ENCODE measurements at places on chromosomes 16 and 17.

GRCh38 chr17:58755577-58756245 is at the start of gene PPM1E:
Gene PPM1E (plus strand): TSS chr17:58755854.
- peak; percentile 86 for DNase-seq

DNA sequence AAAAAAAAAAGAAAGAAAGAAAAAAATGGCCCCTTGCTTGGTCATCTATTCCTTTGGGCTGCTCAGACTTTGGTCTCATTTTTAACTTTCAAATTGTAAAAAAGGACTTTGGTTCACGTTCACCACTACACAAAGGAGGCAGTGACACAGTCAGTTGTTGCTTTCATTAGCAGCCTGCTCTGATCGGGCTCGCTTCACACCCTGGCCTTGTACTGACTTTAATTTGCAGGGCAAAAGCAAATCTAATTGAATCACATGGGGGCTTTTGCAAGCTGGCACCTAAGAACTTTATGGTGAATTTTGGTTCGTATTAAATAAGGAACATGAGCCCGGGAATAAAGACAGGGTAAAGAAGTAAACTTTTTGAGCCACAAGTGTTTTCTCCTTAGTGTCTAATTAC is 103.6 kb upstream of the CDH11 start:
- no peak for DNase-seq

GRCh38 chr17:29068818-29069217 is 25.9 kb downstream of the PIPOX start:
- DNase-seq, result no peak

GRCh38 chr17:57107498-57108101 is 22.6 kb downstream of the AKAP1 start:
- DNase-seq, result no peak

GRCh38 chr16:66374176-66374575 is 7.7 kb downstream of the CDH5 start:
- DNase-seq, result no peak

GRCh38 chr17:6753006-6753445 is 2.8 kb upstream of the XAF1 start:
- DNase-seq, result no peak

DNA sequence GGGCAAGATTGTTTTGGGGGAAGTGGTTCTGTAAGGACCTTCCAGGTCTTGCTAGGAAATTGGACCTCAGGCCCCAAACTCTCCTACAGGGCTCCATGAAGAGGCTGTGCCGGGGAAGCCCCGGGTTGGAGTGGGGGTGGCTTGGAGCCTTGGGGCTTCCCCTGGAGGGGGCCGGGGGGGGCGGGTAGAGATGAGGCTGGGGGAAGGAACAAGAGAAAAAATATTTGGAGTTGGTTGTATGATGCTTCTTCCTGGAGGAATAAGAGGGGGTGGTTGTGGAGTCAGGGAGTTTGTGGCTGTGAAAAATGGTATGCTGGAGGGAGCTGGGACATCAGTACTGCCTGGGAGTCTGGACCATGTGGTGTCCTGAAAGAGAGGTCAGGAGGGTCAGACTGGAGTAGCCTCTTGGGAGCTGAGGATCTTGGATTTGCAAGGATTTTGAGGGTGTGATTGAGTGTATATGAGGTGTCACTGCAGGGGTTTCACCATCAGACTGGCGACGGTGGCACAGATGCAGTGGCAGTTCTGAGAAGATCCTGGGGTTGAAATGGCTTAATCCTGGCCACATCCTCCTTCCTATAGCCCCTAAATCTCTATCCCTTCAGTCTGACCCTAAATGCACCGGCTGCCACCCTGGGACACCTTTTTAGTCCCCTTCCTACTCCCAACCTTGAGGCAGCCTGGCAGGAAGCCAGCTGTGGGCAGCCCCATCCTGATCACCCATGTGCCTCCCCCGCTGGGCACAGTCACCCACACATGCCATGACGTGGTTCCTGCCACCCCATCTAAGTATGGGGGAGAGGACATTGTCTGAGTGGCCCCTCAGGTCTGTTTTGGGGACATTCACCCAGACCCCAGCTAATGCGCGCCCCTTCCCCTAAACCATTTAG is 10.9 kb downstream of the RARA start:
- peak; percentile 82 for DNase-seq

DNA sequence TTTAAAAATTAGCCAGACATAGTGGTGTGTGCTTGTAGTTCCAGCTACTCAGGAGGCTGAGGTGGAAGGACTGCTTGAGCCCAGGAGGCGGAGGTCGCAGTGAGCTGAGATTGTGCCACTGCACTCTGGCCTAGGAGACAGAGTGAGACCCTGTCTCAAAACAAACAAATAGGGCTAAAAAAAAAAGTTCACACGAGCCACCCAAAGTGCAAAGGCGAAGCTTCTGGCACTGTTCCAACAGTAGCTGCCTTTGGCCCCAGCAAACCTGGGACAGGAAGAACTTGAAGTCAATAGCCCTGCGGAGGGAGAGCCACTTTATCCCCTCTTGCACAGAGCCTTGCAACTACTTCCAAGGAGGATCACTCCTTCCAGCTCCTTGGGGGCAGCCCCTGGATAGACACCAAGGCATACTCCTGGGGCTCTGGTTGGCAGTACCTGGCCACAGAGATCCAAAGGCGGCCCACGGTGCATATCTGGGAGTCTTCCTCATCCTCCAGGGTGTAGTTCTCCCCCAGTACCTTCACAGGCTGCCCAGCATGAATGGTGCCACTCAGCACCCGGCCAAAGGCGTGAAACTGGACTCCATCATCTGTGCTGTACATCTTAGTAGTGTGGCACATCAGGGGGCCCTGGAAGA is 14.7 kb downstream of the HIGD1B start:
- DNase-seq, result no peak

GRCh38 chr17:17538417-17539391 is 42.5 kb upstream of the RASD1 start:
- no peak for DNase-seq

- no peak for DNase-seq
Observed at GRCh38 chr16:8888951-8889892, 7.1 kb downstream of the LITAFD start.

- DNase-seq, result peak; percentile 96
Observed at GRCh38 chr17:76397687-76398522, 13.5 kb downstream of the SPHK1 start.

GRCh38 chr17:63983320-63983719 is 10.6 kb upstream of the SCN4A start:
- DNase-seq, result no peak

DNA sequence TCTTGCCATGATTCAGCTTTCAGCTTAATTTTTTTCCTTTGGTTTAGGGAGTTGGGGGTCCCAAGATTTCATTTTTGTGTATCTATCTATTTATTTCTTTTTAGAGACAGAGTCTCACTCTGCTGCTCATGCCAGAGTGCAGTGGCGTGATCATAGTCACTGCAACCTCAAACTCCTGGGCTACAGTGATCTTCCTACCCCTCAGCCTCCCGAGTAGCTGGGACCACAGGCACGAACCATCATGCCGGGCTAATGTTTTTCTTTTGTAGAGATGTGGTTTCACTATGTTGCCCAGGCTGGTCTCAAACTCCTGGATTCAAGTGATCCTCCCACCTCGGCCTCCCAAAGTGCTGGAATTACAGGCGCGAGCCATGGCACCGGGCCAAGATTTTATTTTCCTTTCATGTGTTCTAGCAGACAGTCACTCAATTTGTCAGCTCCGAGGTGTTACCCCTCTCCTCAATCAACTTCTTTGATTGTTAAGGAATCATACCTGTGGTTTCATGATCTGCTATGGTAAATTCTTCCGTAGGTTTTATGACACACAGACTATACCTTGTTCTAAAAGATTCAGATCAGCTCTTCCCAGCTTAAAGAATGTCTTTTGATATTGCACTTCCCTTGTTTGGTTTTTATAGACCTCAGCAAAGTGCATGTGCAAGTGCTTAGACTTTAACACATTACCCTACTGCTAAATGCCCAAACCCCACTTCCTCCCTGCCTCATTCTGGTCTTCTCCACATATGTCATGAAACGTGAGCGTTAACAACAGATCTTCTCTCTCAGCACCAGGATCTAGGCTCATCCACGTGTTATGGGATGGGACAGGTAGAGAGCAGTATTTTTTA is 13.0 kb downstream of the UNC45B start:
- peak; percentile 66 for DNase-seq

- peak; percentile 87 for DNase-seq
Observed at GRCh38 chr17:35804658-35805192, 4.6 kb upstream of the TAF15 start.

DNA sequence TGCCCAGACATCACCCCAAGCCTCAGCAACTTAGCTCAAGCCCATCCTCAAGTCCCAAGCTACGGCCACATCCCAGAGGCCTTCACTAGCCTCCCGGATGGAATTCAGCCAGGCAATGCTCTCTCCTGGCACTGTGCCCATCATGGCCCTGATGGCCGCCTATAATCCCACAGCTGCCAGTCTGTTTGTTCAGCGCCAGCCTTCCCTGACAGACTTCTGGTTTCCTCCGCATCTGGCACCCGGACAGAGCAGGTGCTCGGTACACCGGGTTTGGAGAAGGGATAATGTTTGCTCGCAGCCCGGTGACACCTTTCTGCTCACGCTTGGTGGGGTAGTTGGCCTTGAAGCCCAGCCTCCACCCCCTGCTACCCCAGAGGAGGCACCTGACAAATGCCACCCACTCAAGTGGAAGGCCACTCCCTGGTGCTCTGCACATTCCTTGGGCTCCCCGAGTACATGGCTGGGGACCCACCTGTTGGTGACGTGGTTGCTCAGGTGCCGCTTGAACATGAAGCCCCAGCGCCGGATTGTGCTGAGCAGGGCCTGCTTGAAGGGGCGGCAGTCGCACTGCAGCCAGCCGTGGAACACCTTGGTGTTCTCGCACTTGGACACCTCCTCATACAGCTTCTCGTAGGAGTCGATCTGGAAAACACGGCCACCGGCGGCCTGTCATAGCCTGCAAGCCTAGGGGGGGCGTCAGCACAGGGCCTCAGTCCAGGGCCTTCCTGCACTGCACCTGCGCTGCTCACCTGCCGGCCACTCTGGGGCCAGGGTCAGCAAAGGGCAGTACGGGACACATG is 47.1 kb downstream of the DNAH17 start:
- no peak for DNase-seq

GRCh38 chr17:74466828-74467184 is 372 bp downstream of the CD300A start:
- peak; percentile 75 for DNase-seq

All from activated CD4-positive, alpha-beta T cell treated with anti-CD3 and anti-CD28 coated beads, Interleukin-2, amount 10 ng/mL, durations not matched to agents 24 days and 14 days (primary cell).